CD4-positive, alpha-beta T cell treated with Interferon gamma for 1 hour (primary cell): ENCODE measurements at places on chromosomes 1 and 21.

DNA sequence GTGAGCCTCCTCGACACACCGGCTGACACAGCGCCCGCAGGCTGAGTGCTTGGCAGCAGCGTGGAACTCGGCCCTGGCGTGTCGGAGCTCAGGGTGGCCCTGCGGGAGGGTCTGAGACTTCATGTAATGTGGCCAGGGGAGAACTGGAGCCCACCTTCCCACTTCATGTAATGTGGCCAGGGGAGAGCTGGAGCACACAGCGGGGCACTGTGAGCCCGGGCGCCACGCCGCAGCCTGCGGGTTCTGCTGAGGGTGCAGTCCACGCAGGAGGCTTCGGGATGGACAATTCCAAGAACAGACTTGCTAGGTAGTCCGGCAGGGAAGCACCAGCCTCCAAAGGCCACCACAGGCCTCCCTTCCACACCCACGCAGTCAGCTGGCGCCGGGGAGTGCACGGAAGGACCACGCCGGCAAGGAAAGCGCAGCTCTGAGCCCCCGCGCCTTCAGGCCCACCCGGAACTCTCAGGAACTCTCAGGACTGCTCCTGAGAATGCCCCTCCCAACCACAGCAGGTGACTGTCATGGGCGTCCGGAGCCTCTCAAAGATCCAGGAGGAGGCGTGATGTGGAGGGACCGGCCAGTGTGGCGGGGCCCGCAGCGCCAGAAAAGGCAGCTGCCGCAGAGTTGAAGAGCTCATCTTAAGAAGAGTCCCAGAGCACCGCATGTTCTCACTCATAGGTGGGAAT, 19.3 kb upstream of the ADARB1 start:
- DNase-seq = no peak

- DNase-seq = peak; percentile 36
These were observed 5.1 kb downstream of the ZNF692 start for GRCh38 chr1:248853663-248854375.

- no peak for DNase-seq
These were observed 59.0 kb upstream of the ATP2B4 start for GRCh38 chr1:203567596-203567995.

DNA sequence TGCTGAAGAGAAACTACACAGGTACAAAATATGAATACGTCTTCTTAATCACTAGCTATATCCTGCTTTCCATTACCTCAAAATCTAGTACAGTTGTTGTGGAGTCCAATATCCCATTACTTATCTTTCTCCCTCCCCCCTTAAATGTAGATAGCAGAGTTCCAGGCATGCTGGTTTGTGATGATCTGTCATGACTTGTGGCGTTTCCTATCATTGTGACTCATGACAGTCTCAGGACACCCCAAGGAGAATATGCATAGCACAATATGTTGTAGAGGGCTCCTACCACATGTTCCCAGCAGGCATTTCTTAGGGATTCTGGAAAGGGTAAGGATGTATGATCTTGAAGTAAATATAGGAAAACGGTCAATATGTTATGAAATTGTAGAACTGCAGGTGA, 206.9 kb downstream of the USH2A start:
- no peak for DNase-seq

DNA sequence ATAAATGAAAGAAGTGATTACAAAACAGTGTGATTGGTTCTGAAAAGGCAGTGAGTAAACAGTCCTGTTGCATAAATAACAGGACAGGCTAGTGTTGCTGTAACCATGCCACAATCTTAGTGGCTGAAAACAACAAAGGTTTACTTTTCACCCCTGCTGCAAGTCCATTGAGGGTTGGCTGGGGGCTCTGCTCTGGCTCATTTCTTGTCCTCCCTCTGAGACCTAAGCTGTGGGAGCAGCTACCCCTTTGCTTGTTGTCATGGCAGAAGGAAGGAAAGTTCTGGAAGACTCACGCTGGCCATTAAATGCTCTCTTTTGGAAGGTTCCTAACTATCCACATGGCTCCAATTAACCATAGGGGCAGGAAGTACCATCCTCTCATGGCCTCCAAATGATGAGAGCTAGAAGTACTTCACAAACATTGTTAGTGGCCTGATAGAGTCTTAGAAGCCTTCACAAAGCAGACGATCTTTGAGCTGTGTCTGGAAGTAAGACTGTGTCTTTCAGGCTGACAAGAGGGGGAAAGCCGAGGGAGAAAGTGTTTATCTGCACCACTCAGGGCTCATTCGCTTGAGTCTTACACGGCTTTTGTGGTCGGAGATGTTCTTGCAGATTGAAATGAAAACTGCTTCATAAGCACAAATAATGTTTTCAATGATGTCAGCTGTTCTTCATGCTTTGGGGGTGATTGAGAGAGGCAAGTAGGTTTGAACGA, 11.9 kb downstream of the RCSD1 start:
- DNase-seq = no peak

DNA sequence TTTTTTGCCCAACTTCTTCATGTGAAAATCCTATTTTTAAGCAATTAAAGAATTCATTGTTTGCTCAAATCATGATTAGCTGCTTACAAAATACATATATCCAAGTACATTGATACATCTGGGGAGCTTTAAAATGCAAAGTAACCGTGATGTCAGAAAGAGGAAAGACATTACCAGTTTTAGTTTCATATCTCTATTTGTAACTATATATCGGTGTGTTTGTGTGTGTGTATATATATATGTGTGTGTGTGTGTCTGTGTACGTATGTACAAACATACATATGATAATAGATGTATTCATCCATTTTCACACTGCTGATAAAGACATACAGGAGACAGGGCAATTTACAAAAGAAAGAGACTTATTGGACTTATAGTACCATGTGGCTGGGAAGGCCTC, 310.1 kb downstream of the DPYD start:
- DNase-seq = no peak

DNA sequence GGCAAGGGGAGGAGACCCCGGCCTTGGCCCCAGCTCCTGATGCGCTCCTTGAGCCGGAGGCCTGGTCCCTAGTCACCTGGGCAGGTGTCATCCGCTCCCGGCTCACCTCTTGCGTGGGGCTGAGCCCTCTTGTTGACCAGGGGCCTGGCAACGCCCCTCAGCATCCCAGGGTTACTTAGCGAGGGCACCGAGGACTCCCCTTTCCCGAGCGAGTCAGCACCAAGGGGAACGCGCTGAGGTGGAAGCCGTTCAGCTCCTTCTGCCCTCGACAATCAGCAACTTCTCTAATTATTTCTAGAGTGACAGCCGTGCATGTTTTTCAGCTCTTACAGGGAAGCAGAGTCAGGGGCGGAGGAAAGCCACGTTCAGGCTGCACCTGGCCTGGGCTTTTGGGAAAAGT, 522 bp downstream of the SLC45A1 start:
- no peak for DNase-seq

DNA sequence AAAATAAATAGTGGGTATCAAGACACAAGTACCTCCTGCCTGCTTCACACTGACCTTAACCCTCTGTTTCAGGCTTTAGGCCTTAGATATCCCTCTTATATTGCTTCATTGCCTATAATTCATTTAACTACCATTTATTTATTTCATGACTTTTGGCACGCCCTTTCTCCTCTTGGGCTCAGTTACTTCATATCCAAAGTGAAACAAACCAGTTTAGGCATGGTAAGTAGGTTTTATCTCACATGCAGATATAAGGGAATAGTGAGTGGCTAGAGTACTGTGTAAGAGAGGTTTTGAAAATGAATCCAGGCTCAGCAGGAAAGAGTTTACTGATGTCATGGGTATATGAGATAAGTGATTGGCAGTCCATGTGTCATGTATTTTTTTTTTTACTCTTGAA, 69.8 kb upstream of the BEND5 start:
- DNase-seq = no peak

DNA sequence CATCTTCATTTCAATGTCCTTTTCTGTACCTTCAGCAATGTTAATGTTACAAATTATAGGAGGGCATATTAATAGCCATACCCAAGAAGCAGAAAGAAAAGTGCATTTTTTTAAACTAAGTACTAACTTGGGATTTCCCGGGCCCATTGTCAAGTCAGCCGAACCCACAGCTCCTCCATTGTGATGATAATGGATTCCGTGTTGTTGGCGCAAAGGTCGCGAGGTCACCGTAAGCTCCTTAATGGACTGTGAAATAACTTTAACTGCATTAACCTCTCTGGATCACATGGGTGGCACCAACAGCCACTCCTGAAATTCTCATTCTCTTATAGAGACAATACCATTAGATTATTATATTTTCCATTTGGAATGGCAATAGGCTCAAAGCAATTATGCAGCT, 250.6 kb upstream of the RRP15 start:
- no peak for DNase-seq

DNA sequence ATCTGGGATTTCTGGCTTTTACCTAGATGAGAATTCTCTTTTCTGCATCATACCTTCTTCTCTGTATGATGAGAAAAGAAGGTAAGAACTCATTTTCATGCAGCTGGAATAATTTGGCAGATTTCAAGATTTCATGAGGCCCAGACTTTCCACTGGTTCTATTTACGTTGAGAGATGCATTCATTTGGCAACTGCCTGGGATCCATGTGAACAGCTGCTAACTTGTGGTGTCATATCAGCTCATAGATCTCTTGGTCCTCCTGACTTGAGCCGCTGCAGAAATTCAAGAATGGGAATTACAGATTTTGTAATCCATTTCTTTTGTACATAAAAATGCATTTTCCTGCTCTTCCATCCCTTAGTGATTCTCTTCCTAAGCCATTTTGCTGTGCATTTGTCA, 17.1 kb upstream of the C1orf87 start:
- DNase-seq = no peak

DNA sequence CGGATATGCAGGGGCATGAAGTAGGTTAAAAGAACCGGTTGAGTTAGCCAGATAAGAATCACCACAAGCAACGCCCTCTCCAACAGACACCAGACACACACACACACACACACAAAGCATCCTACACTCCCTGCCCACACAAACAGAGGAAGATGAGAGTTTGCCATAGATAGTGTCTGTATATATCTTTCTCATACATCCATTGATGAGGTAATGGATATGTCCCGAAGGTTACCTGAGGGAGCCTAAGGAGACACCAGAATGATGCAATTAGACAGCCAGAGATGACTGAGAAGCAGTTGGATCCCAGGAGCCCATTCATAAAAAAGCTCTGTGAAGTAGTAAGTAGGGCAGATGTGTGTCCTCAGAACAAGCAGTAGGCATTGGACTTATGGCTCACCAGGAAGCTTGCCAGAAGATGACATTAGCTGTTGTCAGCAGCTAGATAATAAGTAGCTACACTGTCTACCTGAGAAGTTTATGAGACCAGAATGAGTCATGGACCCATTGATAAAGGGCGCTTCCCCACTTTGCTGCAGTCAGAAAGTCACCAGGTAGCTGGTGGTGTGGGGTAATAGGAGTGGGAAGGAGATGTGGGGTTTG, 247.0 kb downstream of the KCNT2 start:
- DNase-seq = no peak

GRCh38 chr1:4613606-4614370, 40.6 kb upstream of the AJAP1 start:
- no peak for DNase-seq

DNA sequence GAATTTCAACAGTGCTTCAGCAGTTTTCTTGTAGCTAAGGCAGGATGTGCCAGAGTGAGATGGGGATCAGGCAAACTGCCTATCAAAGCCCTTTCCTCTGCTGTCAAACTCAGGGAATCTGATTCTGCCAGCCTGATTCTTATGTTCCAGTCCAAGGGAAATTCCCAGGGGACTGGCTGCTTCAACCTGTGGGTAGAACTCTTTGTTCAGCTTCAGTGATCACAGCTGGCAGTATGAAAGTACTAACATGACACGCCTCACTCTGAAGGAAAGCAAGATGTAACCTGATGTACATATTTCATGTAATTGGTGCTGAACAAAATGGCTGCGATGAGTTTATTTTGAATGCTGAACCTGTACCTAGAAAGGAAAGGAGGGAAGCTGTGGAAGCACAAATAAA, 40.1 kb upstream of the SLC5A9 start:
- no peak for DNase-seq

DNA sequence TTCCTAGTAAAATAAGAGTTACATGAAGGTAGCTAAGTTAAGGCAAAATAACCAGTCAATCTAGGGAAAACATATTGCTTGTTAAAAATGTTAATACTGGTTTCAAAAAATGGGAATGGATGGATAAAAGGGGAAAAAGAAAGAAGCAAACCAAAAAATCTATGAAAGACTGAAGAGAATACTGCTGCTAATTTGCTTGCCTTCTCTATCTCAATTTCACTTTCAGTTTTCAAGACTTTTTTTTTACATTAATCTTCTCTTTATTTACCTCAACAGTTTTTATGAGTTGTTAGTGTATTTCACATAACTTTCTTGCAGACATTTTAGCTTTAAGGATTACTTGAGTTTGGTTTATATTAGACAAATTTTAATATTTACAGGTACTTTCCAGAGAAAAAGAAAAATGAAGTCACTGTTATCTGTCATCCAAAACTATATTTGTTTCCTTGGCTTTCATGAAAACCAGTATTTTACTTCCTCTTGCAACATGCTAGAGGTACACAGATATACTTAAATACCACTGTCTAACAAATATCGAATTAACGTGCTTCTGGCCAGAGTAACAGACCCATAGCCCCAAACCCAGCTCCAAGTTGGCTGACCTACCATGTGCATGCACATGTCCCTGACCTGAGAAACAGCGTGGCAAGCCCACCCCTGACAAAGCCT, 70.7 kb downstream of the COL24A1 start:
- no peak for DNase-seq

DNA sequence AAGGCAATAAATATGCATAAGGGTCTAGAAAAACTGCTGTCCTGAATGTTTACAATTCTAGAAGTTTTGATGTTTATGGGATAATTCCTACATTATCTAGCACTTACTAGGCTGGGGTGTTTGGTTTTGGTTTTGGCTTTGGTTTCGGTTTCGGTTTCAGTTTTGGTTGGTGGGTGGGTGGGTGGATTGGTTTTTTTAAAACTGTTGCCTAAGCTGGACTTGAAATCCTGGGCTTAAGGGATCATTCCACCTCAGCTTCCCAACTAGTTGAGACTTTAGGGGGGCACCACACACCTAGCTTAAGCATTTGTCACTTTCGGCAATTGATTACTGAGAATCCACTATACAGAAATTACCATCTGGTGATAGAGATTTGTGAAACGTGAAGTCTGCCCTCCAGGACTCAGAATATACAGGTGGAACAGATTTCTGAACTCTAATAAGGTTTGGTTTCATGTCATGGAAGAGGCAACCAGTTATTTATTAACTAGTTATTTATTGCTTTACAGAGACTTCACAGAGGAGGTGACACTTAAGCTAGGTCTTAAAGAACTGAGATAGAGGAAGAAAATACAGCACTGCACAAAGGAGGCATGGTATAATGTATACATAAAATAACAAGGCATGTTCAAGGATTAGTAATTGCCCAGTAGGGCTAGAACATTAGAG, 69.6 kb downstream of the PIK3R3 start:
- no peak for DNase-seq

GRCh38 chr1:230149751-230150584, 82.9 kb downstream of the GALNT2 start:
- peak; percentile 27 for DNase-seq

- no peak for DNase-seq
These were observed 9.1 kb downstream of the NFIA start for GRCh38 chr1:61091455-61091854.

- no peak for DNase-seq
These were observed 420.6 kb upstream of the DAB1 start for GRCh38 chr1:57844382-57844980.
